PC-3 (cell line): ENCODE measurements at places on chromosomes 12 and 14. TPM values are rescaled to one million over a fixed set of nuclear protein-coding genes. Genes with fewer than 3 reads are reported as not detected.

Gene TIMM9
- 105 and 155 TPM in 2 replicates for total RNA-seq

Gene DEPDC4
- 0.29 and 2.0 TPM in 2 replicates for total RNA-seq

Gene SELPLG
- 0.63 and 0.73 TPM in 2 replicates for total RNA-seq

Gene MYF6
- total RNA-seq = not detected in 2 replicates

Gene HPD
- total RNA-seq = not detected in 2 replicates

Gene DIO2
- total RNA-seq = 2.0 and 6.6 TPM in 2 replicates

Gene MMP17
- total RNA-seq = 30.2 and 31.8 TPM in 2 replicates

Gene PTGDR
- total RNA-seq = not detected in 2 replicates

Gene NEK9
- total RNA-seq = 29.6 and 44.5 TPM in 2 replicates

Gene GPR135
- 6.7 and 10.3 TPM in 2 replicates for total RNA-seq

Gene RNASE1
- total RNA-seq = 0.23 and 0.51 TPM in 2 replicates

Gene INSM2
- 0.07 TPM in 1 of 2 replicates, not detected in the other for total RNA-seq

Gene NOVA1
- total RNA-seq = 1.1 and 3.1 TPM in 2 replicates

Gene TAS2R8
- not detected in 2 replicates for total RNA-seq

Gene CABP1
- total RNA-seq = not detected in 2 replicates

Gene C12orf60
- 0.29 and 0.47 TPM in 2 replicates for total RNA-seq

Gene FIGNL2
- not detected in 2 replicates for total RNA-seq

Gene KCNJ8
- total RNA-seq = 0.77 and 1.0 TPM in 2 replicates

Gene TAS2R7
- total RNA-seq = not detected in 2 replicates

Gene ZNF140
- 1.4 and 1.8 TPM in 2 replicates for total RNA-seq

Gene RHEBL1
- 4.2 and 5.0 TPM in 2 replicates for total RNA-seq

Gene PMCH
- not detected in 2 replicates for total RNA-seq

Gene KRT77
- not detected in 2 replicates for total RNA-seq

Gene TMX1
- total RNA-seq = 56.6 and 61.7 TPM in 2 replicates

Gene CAPRIN2
- 23.1 and 33.6 TPM in 2 replicates for total RNA-seq

Gene EID3
- 9.8 and 12.0 TPM in 2 replicates for total RNA-seq

Gene SLC39A2
- total RNA-seq = not detected in 2 replicates

Gene LRRC9
- total RNA-seq = not detected in 2 replicates

Gene ST8SIA1
- total RNA-seq = not detected in 2 replicates

Gene DCN
- not detected in 2 replicates for total RNA-seq

Gene AKAP6
- total RNA-seq = 1.5 and 2.8 TPM in 2 replicates

Gene TMEM119
- not detected in 2 replicates for total RNA-seq

Gene MUCL1
- total RNA-seq = not detected in 2 replicates

Gene CCDC88C
- 19.7 and 27.4 TPM in 2 replicates for total RNA-seq

Gene MYH7
- not detected in 2 replicates for total RNA-seq

Gene RAN
- total RNA-seq = 3,300 and 3,371 TPM in 2 replicates

Gene DPPA3
- total RNA-seq = not detected in 2 replicates

Gene HOXC6
- total RNA-seq = 2.8 and 5.3 TPM in 2 replicates
